Adrenal gland (tissue), 19 donors: ENCODE measurements at places on chromosomes 3 and 15. TPM values are rescaled to one million over a fixed set of nuclear protein-coding genes. Genes with fewer than 3 reads are reported as not detected.

ERC2 gene
- polyA plus RNA-seq: 0.72 TPM

GJD2 gene
- 1.1 TPM for polyA plus RNA-seq

PGBD4 gene
- 0.40 TPM for polyA plus RNA-seq

PLSCR5 gene
- not detected for polyA plus RNA-seq

LCTL gene
- 0.16 TPM for polyA plus RNA-seq

PTH1R gene
- 1,399 TPM for polyA plus RNA-seq

MST1 gene
- polyA plus RNA-seq: 240 TPM

MUC20 gene
- polyA plus RNA-seq: 16.6 TPM

CHAC1 gene
- 1.3 TPM for polyA plus RNA-seq

CD86 gene
- 5.3 TPM for polyA plus RNA-seq

CACNA2D3 gene
- 5.1 TPM for polyA plus RNA-seq

BMF gene
- 9.3 TPM for polyA plus RNA-seq

CCR3 gene
- polyA plus RNA-seq: not detected

CNTN4 gene
- polyA plus RNA-seq: 2.6 TPM

SLC51B gene
- polyA plus RNA-seq: 0.40 TPM

OXNAD1 gene
- 3.6 TPM for polyA plus RNA-seq

ISL2 gene
- not detected for polyA plus RNA-seq

RBP2 gene
- polyA plus RNA-seq: 1.9 TPM

RGMA gene
- polyA plus RNA-seq: 4.1 TPM
